ENCODE measurements at places on chromosomes 12 and 14.

- no peak for DNase-seq
Observed at GRCh38 chr12:89493670-89494302, 30.8 kb downstream of the GALNT4 start.

GRCh38 chr12:130420071-130420470 is 82.4 kb downstream of the PIWIL1 start:
- DNase-seq, result no peak

GRCh38 chr12:541676-542324 is 82.1 kb downstream of the B4GALNT3 start:
- DNase-seq, result no peak

- peak; percentile 25 for DNase-seq
Observed at GRCh38 chr14:69260190-69260860, 367 bp downstream of the GALNT16 start.

DNA sequence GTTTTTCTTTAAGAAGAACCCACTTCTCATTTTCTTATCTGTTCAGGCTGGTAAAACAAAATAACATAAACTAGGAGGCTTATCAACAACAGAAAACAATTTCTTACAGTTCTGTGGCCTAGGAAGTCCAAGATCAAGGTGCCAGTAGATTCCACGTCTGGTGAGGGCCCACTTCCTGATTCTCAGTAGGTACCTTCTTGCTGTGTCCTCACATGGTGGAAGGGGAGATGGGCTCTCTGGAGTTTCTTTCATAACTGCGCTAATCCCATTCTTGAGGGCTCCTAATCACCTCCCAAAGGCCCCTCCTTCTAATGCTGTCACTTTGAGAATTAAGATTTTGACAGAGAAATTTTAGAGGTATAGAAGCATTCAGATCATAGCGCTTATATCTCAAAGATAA is 33.4 kb downstream of the TXNRD1 start:
- DNase-seq, result no peak

DNA sequence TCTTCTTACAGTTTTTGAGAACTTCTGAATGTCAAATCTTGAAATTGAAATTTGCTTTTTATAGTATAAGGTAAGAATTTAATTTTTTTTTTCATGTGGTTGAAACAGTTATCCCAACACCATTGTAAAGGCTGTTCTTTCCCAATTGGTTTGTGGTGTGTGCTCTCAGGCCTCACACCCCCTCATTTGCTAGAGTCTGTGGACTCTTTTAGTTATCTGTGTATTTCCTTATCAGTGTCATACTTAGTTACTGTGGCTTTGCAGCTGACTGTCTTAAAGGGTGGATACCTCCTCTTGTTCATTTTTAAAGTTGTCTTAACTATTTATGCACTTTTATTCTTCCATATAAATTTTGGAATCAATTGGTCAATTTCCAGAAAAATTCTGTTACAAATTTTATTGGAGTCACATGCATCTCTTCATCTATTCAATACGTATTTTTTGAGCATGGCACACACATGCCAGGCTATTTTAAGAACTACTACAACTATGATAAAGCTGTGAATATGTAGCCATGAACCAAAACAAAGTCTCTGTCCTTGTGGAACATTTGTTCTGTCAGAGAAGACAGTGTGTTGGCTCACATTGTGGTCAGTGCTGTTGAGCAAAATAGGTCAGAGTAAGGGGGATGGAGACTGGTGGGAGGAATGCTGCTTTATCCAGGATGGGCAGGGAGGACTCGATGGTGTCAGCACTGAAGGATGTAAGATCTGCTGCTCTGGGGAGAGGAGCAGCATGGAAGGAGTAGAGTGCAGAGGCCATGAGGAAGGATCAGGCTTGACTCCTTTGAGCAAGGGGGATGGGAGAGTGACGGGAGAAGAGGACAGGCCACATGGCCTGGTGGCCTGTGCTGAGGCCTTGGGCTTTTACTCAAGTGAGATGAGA is 24.1 kb downstream of the FGF23 start:
- DNase-seq, result no peak

- DNase-seq, result no peak
Observed at GRCh38 chr12:64385468-64385867, 5.1 kb downstream of the C12orf56 start.

- DNase-seq, result no peak
Observed at GRCh38 chr12:100717733-100718067, 76.9 kb upstream of the ANO4 start.

DNA sequence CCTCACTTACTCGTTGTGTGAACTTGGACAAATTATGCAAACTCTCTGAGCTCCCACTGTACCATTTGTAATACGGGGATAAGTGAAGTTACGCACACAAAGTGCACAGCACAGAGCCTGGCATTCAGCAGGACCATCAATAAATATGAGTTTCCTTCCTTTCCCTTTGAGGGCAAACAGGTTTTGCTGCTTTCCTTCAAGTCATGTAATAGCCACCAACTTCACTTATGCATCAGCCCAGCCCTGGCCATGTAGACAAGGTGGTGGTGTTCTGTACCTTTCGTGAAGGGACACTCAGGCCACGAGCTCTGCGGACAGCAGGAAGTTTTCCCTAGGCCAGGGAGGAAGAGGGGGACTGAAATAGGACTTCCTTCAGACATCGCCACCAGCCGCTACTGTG is 272.7 kb downstream of the CACNA1C start:
- no peak for DNase-seq

GRCh38 chr12:39095636-39096330 is 190.4 kb upstream of the CPNE8 start:
- DNase-seq, result no peak

- peak; percentile 35 for DNase-seq
Observed at GRCh38 chr14:64293976-64294671, at the start of gene ESR2. TSS of gene ESR2 (minus strand) at chr14:64294371. CDS start at chr14:64282985, 11,386 bp downstream.

GRCh38 chr12:123286652-123287373 is 15.2 kb upstream of the CDK2AP1 start:
- no peak for DNase-seq

GRCh38 chr12:99223579-99223978 is 424.0 kb upstream of the GARIN6 start:
- no peak for DNase-seq

GRCh38 chr12:5614256-5614655 is 182.3 kb downstream of the NTF3 start:
- no peak for DNase-seq

- no peak for DNase-seq
Observed at GRCh38 chr12:92759634-92760268, 57.0 kb downstream of the PLEKHG7 start.

DNA sequence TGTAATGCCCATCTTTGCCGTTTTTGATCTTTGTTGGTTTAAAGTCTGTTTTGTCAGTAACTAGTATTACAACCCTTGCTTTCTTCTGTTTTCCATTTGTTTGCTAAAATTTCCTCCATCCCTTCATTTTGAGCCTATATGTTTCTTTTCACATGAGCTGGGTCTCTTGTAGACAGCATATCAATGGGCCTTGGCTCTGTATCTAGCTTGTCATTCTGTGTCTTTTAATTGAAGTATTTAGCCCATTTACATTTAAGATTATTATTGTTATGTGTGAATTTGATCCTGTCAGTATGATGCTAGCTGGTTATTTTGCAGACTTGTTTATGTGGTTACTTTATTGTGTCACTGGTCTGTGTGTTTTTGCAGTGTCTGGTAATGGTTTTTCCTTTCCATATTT is 913.2 kb downstream of the TRHDE start:
- DNase-seq, result no peak

DNA sequence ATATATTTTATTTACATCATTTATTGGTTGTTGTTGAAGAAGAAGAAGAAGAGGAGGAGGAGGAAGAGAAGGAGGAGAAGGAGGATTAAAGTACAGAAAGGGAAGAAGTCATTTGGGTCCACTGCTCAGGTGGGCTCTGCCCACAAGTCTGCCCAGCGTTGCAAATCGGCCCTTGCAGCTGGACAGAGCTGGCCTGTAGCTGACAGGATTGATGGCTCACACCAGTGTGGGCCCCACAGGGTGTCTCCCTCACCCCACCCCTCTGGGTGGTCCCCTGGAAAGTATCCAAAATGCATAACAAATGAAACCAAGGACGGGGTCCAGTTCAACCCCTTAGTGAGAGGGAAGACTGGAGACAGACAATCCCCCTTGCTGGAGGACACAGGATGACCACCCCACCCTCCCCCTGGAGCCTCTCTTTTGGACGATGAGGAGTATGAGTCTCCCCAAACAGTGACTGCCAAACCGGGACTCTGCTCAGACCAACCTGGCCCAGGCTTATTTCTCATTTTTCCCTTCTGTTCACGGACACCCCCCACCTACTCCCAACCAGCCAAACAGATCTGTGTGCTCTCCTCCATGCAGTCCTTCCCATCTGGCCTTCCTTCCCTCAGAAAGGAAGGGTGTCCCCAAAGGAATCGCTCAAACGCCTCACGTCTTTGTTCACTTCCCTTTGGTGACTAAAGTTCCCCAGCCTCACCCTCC is 17.7 kb downstream of the DPF3 start:
- no peak for DNase-seq

GRCh38 chr14:99707420-99707819 is 23.3 kb downstream of the CYP46A1 start:
- no peak for DNase-seq

DNA sequence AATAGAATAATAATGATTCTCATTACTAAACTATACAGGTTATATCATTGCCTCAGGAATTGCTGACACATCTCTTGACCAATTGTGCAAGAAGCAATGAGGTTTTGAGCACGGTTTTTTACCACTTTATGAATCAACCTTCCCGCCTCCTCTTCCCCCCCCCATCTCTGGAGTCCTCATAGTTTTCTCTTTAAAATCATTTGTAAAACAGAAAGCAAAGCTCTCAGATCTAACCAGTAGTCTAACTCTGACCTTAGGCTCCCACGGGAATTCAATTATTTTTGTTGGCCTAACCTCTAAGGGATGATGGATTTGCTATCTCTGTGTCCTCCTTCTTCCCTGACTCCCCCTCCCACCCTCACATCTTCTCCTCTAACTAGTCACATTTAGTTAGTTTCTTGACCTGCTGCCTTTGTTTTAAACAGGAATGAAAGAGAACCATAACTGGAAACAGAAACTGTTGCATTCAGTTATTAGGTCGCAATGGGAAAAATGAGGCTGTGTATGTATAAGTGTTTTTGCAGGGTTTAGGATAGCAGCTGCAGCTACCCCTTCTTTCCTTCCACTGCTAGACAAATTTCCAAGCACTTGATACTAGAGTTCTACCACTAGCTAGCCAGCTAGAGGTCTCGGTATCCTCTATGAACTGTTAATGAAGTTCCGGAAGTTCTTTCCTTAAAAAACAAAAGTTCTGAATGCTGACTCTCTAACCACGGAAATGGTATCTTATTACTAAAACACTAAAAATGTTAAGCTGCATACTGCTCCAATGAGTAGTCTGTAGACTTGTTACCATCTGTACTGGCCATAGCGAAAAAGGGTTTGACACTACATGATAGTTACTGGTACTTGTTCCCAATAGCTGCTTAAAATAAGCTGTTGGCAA is 65.4 kb downstream of the TAOK3 start:
- no peak for DNase-seq

GRCh38 chr12:2013527-2014223 is 9.4 kb upstream of the DCP1B start:
- no peak for DNase-seq

DNA sequence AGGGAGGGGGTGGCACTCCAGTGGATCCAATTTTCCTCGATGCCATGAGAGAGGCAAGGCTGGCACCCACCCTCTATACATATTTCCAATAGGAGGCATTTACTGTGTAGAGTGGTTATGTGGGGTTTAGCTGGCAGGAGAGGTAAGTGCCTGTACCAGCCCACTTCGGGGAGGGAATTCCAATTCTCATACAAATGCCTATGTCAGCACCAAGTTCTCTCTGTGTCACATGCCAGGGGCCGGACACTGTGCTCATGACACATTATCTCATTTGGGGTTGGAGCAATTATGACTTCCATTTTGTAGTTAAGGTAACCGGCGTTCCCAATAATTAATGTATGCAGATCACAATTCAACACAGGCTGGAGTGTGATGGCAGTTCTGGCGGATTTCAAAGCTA is 284.3 kb downstream of the KSR2 start:
- DNase-seq, result no peak

GRCh38 chr12:2477009-2477766 is 317.6 kb upstream of the FKBP4 start:
- DNase-seq, result no peak

DNA sequence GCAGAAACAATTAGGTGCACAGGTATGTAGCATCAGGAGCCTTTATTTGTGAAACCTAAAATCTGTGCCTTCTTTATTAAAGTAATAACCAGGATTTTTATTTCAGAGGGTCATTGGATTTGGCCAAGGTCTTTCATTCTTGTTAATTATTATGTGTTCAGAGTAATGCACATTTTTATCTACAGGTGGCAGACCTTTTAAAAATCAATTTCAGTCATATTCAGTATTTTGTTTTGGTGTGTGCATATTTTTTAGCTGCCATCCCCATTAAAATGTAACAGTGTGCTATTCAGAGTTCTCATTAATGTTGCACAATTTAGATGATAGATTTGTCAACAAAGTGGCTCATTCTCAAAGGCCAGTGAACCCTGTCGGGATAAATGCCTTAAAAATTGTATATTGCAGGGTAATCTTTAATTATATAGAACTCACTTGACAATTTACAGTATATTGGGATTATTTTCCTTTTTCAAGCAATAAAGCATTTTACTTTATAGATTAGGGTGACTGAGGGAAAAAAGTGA is 319.3 kb upstream of the SOX5 start:
- no peak for DNase-seq

DNA sequence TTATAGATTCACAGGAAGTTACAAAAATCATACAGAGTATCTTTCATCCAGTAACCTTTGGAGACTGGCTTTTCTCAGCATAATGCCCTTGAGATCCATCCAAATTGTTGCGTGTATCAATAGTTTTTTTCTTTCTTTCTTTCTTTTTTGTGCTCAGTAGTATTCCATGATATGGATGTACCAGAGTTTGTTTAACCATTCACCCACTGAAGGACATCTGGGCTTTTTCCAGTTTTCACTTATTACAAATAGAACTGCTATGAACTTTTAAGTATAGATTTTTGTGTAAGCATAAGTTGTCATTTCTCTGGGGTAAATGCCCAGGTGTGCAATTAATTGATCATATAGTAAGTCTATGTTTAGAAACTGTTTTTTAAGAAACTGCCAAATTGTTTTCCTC is 79.4 kb downstream of the FBXL14 start:
- DNase-seq, result no peak

GRCh38 chr14:41636492-41637392 is 30.1 kb downstream of the LRFN5 start:
- DNase-seq, result no peak

DNA sequence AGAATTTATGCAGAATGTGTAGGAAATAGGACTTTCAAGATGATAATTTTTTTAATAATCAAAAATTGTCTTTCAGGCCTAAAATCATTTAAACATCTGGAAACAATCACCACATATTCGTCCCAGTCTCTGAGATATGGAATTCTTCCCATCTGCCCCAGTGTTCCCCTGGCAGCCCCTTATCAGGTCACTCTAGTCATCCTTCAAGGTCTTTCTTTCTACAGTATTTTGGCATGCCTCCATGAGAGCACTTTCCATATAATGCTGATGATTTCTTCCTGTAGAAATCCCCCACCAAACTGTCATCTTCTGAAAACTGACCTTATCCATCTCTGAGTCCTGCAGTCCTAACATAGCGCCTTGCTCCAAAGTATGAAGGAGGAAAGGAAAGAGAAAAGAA is 422.1 kb downstream of the RPS29 start:
- no peak for DNase-seq
